ENCODE measurements at places on chromosomes 6 and 20.

DNA sequence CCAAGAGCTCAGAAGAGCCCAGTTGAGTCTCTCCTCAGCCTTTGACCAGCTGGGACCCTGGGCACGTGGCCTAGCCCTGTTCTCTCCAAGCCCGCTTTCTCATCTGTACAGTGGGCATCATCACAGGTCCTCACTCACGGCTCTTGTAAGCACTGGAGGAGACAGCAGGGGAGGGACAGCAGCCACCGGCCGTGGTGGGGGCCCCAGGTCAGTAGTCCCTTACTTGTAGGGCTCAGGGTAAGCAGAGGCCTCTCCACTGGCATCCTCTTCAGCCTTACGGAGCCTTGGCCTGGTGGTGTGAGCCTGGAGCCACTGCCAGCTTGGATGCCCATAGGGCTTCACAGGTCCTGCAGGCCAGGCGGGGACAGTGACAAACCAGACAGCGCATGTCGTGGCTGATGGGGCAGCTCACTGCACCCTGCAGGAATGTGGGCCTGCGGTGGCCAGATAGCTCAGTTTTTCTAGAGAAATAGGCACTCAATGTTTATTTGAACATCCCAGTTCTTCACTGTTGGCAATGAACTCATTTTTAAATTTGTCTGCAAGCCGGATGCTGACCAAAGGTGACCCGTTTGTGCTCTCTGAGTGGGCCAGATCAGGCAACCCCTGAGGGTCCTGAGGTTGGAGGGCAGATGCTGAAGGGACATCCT is 65.1 kb downstream of the ADNP start:
- no peak for DNase-seq

GRCh38 chr6:13068586-13069210 is 259.6 kb downstream of the TBC1D7 start:
- no peak for DNase-seq

DNA sequence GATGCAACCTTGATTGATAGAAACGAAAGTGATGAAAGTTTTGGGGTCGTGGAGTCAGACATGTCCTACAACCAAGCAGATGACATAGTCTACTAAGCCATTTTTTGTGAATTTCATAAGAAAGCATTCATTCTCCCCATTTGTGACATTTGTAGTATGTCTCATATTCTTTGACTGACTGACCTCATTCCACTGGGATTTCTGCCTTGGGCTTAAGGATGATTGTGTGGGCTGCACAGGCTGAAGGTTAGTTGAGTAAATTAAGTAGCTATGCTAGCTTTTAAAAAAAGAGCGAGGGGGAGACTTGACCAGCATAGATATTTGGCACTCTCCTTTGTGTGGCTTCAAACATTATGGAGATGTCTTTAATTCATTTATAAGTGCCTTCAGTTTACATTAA is 28.9 kb downstream of the STMND1 start:
- DNase-seq, result no peak

- no peak for DNase-seq
Observed at GRCh38 chr6:21666201-21666691, 72.7 kb downstream of the SOX4 start.

GRCh38 chr20:51687630-51688029 is 80.6 kb downstream of the ATP9A start:
- DNase-seq, result no peak

Data from stimulated activated CD8-positive, alpha-beta memory T cell treated with anti-CD3 and anti-CD28 coated beads, Interleukin-4, amount 100 ng/mL, for 1 hour (primary cell).